ENCODE measurements at places on chromosomes 11 and 22. TPM values are rescaled to one million over a fixed set of nuclear protein-coding genes. Genes with fewer than 3 reads are reported as not detected.

HEPACAM gene
- 33.4 TPM for total RNA-seq

CD3D gene
- total RNA-seq: 1.3 TPM

MAP4K2 gene
- total RNA-seq: 18.2 TPM

TBX10 gene
- not detected for total RNA-seq

PGA3 gene
- total RNA-seq: 47.2 TPM

PTPRCAP gene
- total RNA-seq: 3.3 TPM

CD3E gene
- 2.2 TPM for total RNA-seq

OR51G2 gene
- total RNA-seq: not detected

TPBGL gene
- total RNA-seq: 1.6 TPM

FOLH1 gene
- 0.90 TPM for total RNA-seq

Measured in mesenteric fat pad (tissue), 1 donor.